Prostate gland (tissue), 2 donors: ENCODE measurements at places on chromosomes 12 and 14. TPM values are rescaled to one million over a fixed set of nuclear protein-coding genes. Genes with fewer than 3 reads are reported as not detected.

DNA sequence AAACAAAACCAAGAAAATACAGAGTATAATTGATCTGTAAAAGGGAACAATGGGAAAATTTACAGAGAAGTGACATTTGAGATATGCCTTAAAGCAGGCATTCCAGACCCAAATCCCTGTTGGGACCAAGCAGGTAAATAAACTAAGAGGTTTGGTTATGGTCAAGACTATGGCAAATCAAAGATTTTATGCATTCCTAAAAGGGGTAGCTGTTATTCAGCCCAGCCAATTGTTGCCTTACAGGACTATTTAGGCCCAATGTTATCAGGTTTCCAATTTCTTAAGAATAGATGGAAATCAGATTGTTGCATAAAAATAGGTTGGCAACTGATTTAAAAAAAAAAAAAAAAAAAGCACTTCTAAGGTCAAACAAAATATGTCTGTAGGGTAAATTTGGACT is 5.3 kb downstream of the DNAI7 start:
- H3K27ac ChIP-seq = no peak overlapping the region
- DNase-seq = no peak
- H3K4me3 ChIP-seq = no peak overlapping the region
- no peaks in the 10 kb centered on the region for H3K36me3 ChIP-seq

HOXC6 gene
- total RNA-seq = not detected

DNA sequence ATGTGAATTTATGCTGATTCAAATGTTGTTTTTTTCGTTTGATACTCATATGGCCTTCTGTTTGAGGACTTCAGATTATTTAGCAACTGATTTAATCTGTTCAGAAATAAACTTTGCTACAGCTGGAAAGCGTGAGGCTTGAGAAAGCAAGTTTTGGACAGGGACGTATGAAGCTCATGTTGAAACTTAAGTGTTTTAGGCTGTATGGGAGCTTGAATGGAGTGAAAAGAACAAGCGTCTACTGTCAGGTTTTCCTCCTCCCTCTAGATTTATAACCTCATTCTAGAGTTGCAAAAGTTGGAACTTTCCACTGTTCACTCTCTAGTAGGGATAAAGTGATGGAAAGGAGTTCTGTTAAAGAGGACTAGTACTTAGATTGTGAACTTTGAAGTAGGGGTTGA is 1.0 kb downstream of the PRPF39 start:
- H3K4me3 ChIP-seq = peak overlapping the region; percentile 71
- H3K36me3 ChIP-seq = no peaks in the 10 kb centered on the region
- no peaks in the 10 kb centered on the region for H3K27me3 ChIP-seq

GRCh38 chr14:104445832-104446381 is 133.7 kb upstream of the C14orf180 start:
- no peaks in the 10 kb centered on the region for H3K36me3 ChIP-seq
- no peaks in the 10 kb centered on the region for H3K4me1 ChIP-seq
- H3K27ac ChIP-seq = no peak overlapping the region

CATSPERB gene
- 2.3 TPM for total RNA-seq

FOXN4 gene
- 4.8 TPM for total RNA-seq

- H3K36me3 ChIP-seq = no peaks in the 10 kb centered on the region
- no peaks in the 10 kb centered on the region for H3K27me3 ChIP-seq
- peak overlapping the region; percentile 97 for H3K27ac ChIP-seq
- H3K4me1 ChIP-seq = no peaks in the 10 kb centered on the region
Measured at GRCh38 chr14:49769171-49769570, 1.2 kb downstream of the KLHDC2 start.

POLR3B gene
- total RNA-seq = 9.5 TPM

LRP1-AS gene
- not detected for total RNA-seq

- H3K27ac ChIP-seq = no peak overlapping the region
- no peaks in the 10 kb centered on the region for H3K4me1 ChIP-seq
- no peaks in the 10 kb centered on the region for H3K36me3 ChIP-seq
- DNase-seq = no peak
Measured at GRCh38 chr12:130288206-130288605, 49.5 kb upstream of the PIWIL1 start.

CACNB3 gene
- 4.6 TPM for total RNA-seq

- no peaks in the 10 kb centered on the region for H3K27me3 ChIP-seq
- H3K36me3 ChIP-seq = no peaks in the 10 kb centered on the region
- no peak overlapping the region for H3K27ac ChIP-seq
- H3K4me3 ChIP-seq = no peak overlapping the region
- DNase-seq = no peak
Measured at GRCh38 chr12:125690841-125691240, 625.6 kb downstream of the AACS start.

TAS2R8 gene
- total RNA-seq = not detected

GRCh38 chr12:65911321-65911720 is 87.0 kb downstream of the HMGA2 start:
- H3K4me1 ChIP-seq = no peaks in the 10 kb centered on the region
- peak; percentile 7 for DNase-seq
- H3K36me3 ChIP-seq = no peaks in the 10 kb centered on the region
- H3K27ac ChIP-seq = no peak overlapping the region

DNA sequence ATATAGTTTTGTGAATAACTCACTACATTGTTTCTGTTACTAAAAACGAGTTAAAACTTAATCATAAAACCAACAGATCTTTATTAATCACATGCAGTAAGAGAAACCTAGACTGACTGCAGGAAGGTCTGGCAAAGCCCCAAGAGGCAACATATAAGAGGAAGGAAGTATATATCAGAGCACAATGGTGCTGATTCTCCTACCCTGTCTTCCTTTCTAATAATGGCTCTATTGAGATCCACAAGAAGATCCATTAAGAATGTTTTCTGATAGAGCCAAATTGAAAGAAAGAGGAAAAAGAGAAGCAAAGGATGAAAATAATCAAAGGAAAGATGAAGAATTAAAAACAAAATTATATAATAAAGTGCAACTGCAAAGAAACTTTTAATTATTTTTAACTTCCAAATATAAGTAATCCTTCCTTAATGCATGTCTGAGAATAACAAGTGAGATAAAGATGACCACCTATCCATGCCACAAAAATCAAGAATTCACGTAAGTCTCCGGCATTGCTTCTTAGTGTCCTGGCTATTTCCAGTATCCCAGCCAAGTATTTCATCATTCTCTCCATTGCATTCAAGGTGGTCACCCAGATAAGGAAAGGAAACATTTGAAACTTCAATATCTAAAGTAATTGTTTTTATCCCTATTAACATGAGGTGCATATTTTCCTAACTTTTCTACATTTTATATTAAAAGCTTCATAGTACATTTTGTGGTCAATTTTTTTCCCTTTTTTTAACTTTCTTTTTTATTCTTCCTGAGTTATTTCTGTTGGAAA is 62.2 kb downstream of the SOX5 start:
- H3K36me3 ChIP-seq = no peaks in the 10 kb centered on the region
- no peak for DNase-seq
- no peak overlapping the region for H3K27ac ChIP-seq
- H3K4me1 ChIP-seq = no peaks in the 10 kb centered on the region
- no peak overlapping the region for H3K4me3 ChIP-seq

TAS2R13 gene
- 1.1 TPM for total RNA-seq

GRCh38 chr12:45336331-45336730 is 120.4 kb downstream of the ANO6 start:
- no peaks in the 10 kb centered on the region for H3K36me3 ChIP-seq
- no peaks in the 10 kb centered on the region for H3K27me3 ChIP-seq
- no peak overlapping the region for H3K27ac ChIP-seq

GRCh38 chr12:79843978-79844377 is 90.9 kb downstream of the PPP1R12A start:
- no peaks in the 10 kb centered on the region for H3K27me3 ChIP-seq
- H3K36me3 ChIP-seq = no peaks in the 10 kb centered on the region
- DNase-seq = no peak

NR2C1 gene
- 54.0 TPM for total RNA-seq

- no peaks in the 10 kb centered on the region for H3K27me3 ChIP-seq
- no peak for DNase-seq
- no peaks in the 10 kb centered on the region for H3K4me1 ChIP-seq
- H3K27ac ChIP-seq = no peak overlapping the region
- no peak overlapping the region for H3K4me3 ChIP-seq
Measured at GRCh38 chr14:56115334-56115870, 2.8 kb upstream of the PELI2 start.

BEGAIN gene
- total RNA-seq = 5.1 TPM

- no peak overlapping the region for H3K4me3 ChIP-seq
- H3K36me3 ChIP-seq = no peaks in the 10 kb centered on the region
- peak overlapping the region; percentile 88 for H3K27ac ChIP-seq
- H3K27me3 ChIP-seq = no peaks in the 10 kb centered on the region
Measured at GRCh38 chr14:77041881-77042545, 13.5 kb upstream of the IRF2BPL start.

- no peaks in the 10 kb centered on the region for H3K36me3 ChIP-seq
- no peak for DNase-seq
- H3K27me3 ChIP-seq = no peaks in the 10 kb centered on the region
- no peak overlapping the region for H3K4me3 ChIP-seq
- no peaks in the 10 kb centered on the region for H3K4me1 ChIP-seq
- H3K27ac ChIP-seq = no peak overlapping the region
Measured at GRCh38 chr14:88417594-88417993, 32.1 kb downstream of the SPATA7 start.

IGF1 gene
- total RNA-seq = 35.6 TPM

DNA sequence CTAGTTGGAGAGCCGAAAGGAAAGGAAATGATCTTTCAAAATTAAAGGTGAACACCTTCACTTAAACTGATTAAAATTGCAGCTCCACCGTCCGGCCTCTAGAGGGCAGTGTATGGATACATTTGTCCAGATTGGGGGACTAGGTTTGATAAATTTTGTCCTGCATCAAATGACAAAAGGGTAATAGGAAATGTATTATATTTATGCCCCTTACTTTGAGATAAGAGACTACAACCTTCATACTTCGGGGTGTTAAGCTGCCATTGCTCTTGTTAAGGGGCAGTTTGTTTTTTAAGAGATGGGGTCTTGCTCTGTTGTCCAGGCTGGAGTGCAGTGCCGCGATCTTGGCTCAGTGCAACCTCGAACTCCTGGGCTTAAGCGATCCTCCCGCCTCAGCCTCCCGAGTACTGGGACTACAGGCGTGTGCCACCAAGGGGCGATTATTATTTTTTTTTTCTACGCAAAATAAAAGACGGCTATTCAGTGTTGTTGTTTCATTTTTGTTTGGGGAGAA is 818 bp upstream of the SUOX start:
- peaks cover 5% of the 10 kb centered on the region for H3K36me3 ChIP-seq
- DNase-seq = peak; percentile 42
- H3K27me3 ChIP-seq = no peaks in the 10 kb centered on the region
- H3K27ac ChIP-seq = peak overlapping the region; percentile 82

CD27 gene
- total RNA-seq = 2.5 TPM

DNA sequence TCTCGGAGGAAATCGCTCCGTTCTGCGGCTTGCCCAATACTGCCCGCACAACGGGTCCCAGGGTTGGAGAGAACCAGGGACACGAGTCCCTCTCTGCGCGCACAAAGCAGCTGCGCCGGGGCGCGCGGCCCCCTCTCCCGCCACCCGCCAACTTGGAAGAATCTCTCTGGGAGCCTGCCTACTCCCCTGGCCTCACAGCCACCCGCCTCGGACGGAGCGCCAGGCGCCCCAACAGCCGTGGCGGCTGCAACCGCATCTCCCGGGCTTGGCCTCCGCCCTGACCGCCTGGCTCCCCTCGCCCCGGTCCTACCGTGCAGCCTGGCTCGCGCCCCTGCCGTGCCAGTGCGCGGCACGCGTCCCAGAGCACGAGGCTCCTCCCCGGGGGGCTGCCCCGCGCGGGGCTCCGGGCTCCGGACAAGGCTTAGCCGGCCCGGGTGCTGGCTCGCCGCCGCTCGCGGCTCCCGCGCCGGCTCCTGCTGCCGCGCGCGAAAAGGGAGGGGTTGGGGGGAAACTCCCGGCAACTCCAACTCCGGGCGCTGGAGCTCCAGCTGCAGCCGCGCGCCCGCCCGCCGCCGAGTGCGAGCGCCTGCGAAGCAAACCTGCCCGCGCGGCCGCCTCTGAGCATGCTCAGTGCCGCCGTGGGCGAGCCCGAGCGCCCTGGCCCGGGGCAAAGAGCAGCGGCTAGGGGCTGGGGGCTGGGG is at the start of gene STXBP6:
STXBP6 (minus strand) TSS at position 580 of the 701 bp plus-strand sequence. CDS start 75,329 bp downstream, outside the sequence.
- peaks cover 20% of the 10 kb centered on the region for H3K4me1 ChIP-seq
- peak within 1 kb of the TSS; percentile 83 for H3K4me3 ChIP-seq
- H3K27ac ChIP-seq = peak within 1 kb of the TSS; percentile 74
- H3K27me3 ChIP-seq = no peaks in the 10 kb centered on the region
- peak; percentile 77 for DNase-seq

FRMD6 gene
- total RNA-seq = 84.0 TPM

- no peaks in the 10 kb centered on the region for H3K36me3 ChIP-seq
- H3K27ac ChIP-seq = peak overlapping the region; percentile 41
- peak; percentile 16 for DNase-seq
- no peaks in the 10 kb centered on the region for H3K27me3 ChIP-seq
- peak overlapping the region; percentile 29 for H3K4me3 ChIP-seq
Measured at GRCh38 chr12:120361506-120362208, 7.3 kb downstream of the MSI1 start.

GLT1D1 gene
- 1.9 TPM for total RNA-seq
